B cell (primary cell): ENCODE measurements at places on chromosomes 2 and 18. TPM values are rescaled to one million over a fixed set of nuclear protein-coding genes. Genes with fewer than 3 reads are reported as not detected.

DNA sequence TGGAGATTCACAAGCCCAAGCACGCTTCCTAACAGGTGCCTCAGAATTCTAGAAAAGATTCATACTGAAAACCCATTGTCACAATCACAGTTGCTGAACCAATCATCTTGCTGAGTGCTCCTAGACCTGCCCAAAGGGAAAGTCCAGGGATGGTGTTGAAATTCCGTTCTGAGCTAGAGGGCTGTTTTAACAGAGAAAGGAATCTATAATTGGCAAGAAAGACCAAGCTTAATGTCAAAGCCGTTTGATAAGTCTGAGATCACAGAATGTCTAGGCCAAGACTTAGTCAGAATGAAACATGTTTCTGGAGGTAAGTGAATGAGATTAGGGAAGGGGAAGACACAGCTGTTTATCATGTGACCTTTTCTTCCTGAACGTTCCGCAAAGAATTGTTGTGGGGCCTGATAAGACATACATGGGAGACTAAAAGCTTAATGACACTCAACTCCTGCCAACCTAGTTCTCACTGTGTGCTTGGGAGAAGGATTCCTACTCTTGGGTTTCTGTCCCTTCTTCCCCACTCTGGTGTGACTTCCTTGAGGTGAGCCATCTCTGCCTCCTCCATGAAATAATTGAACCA, 27.5 kb downstream of the PMAIP1 start:
- no peak overlapping the region for H3K27ac ChIP-seq
- no peak overlapping the region for H3K4me3 ChIP-seq
- peaks cover 6% of the 10 kb centered on the region for H3K4me1 ChIP-seq

DNA sequence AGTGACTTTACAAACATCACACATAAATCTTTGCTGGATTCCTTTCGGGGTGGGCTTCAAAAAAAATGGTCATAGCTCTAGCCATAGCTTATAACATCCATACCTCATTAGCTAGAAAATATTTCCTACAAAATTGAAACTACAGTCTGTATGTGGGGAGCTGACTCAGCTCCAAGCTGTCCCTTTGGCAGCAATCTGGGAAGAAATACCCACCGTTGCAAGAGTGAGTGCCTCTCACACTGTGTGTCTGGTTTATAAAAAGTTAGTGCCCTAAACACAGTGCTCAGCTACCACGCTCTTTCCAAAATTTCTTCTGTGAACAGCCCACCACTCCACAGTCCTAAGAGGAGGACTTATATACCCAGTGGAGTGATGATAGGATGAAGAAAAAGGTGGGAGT, 170.1 kb downstream of the RBM43 start:
- H3K27me3 ChIP-seq: no peaks in the 10 kb centered on the region
- no peaks in the 10 kb centered on the region for H3K4me1 ChIP-seq
- DNase-seq: no peak
- H3K27ac ChIP-seq: no peak overlapping the region

DNA sequence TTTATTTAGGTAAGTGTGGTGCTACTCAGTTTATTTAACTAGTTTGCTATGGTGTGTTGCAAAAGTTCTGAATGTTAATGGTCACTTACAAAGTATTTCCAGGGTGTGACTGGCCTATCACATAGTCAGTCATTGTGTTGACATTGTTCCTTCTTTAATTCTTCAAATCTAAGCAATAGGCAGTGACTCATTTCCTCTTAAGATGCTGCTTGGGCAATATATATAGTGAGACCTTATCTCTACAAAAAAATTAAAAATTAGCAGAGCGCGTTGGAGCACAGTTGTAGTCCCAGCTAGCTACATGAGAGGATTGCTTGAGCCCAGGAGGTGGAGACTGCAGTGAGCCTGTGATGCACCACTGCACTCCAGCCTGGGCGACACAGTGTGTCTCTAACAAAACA, 5.8 kb upstream of the CCDC88A start:
- H3K4me3 ChIP-seq: no peak overlapping the region
- no peak overlapping the region for H3K27ac ChIP-seq
- no peaks in the 10 kb centered on the region for H3K27me3 ChIP-seq
- DNase-seq: no peak
- H3K36me3 ChIP-seq: no peaks in the 10 kb centered on the region
- peaks cover 11% of the 10 kb centered on the region for H3K4me1 ChIP-seq

Gene SPP2
- total RNA-seq: not detected in 2 replicates

- no peak for DNase-seq
- H3K27ac ChIP-seq: no peak overlapping the region
- no peaks in the 10 kb centered on the region for H3K4me1 ChIP-seq
- no peaks in the 10 kb centered on the region for H3K27me3 ChIP-seq
- H3K36me3 ChIP-seq: no peaks in the 10 kb centered on the region
Measured at GRCh38 chr2:102999958-103000357, 238.1 kb downstream of the TMEM182 start.

- peaks cover 28% of the 10 kb centered on the region for H3K4me1 ChIP-seq
- H3K27ac ChIP-seq: no peak overlapping the region
- H3K27me3 ChIP-seq: peaks cover 5% of the 10 kb centered on the region
- H3K4me3 ChIP-seq: no peak overlapping the region
Measured at GRCh38 chr2:144383571-144384100, 136.3 kb downstream of the ZEB2 start.

GRCh38 chr2:191410646-191411436, 165.6 kb downstream of the MYO1B start:
- H3K27ac ChIP-seq: no peak overlapping the region
- DNase-seq: no peak
- H3K4me3 ChIP-seq: no peak overlapping the region
- H3K4me1 ChIP-seq: no peaks in the 10 kb centered on the region
- no peaks in the 10 kb centered on the region for H3K27me3 ChIP-seq
- H3K36me3 ChIP-seq: peaks cover 3% of the 10 kb centered on the region

GRCh38 chr2:168853471-168853870, 36.8 kb downstream of the SPC25 start:
- no peak overlapping the region for H3K4me3 ChIP-seq
- no peaks in the 10 kb centered on the region for H3K27me3 ChIP-seq
- no peak overlapping the region for H3K27ac ChIP-seq
- H3K36me3 ChIP-seq: no peaks in the 10 kb centered on the region

Gene SP140L
- 154 and 167 TPM in 2 replicates for total RNA-seq
